ENCODE measurements at places on chromosomes 6 and 20.

DNA sequence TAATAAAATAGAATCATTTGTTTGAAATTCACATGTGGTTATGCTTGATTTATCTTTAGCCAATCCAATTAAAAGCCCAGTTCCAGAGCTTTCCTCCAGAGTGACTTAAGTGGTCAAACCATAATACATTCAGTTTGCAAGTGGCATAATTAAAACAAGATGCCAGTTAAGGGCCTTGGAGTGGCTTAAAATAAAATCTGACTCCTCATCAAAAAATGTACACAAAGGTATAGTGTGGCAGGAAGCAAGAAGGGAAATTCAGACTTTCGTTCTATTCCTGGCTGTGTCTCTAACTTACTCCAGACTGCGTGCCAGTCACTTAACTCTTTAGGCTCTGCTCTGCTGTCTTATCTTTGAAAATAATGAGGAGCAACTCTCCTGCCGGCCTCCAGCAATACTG, 251.3 kb upstream of the PRND start:
- DNase-seq, result no peak

DNA sequence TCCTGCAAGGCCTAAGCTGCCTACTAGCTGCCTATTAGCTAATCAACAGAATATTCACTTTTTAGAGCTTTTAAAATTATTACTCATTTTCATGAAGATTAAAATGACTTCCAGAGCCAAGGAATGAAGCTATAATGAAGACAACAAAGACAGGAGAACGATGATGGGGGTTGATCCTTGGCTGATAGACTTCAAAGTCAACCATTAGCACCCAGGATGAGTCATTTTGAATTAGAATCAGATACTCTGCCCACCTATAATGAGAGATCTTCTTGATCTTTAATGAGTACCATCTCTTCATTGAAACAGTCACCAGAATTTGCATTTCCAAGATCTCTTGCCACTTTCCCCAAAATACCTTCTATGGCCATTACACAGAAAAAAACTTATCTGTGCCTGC, 56.7 kb upstream of the CDYL start:
- no peak for DNase-seq

DNA sequence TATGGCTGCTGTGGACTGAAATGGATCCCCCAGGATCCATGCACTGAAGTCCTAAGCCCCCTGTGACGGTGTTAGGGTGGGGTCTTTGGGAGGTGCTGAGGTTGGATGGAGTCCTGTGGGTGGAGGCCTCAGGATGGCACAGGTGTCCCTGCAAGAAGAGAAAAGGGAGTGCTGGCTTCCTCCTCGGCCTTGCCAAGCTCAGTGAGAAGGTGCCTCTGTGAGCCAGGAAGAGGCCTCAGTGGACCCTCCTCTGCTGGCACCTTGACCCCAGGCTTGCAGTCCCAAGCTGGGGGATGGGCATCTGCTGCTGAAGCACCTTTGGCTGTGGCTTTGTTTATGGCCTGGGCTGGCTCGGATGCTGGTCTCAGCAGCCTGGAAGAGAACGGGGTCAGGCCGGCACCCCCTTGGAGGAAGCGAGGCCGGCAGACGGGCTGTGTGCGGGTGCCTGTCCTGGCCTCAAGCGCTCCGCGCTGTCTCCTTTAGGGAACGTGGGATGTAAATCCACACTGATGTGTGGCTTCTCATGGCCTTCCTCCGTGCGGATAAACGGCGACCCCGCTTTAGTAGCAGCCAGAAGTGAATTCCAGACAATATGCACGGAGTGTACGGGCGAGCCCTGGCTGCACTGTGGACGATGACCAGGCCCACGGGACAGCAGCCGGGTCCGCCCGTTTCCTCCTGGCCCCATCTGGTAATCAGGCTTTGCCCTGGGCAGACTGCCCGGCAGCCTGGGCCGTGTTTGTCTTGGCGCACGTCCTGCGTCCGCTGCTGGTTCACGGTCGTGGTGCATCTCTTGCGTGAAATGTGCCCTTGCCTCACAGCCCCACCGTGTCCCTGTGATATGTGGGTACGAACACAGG, 182.6 kb downstream of the ERMARD start:
- no peak for DNase-seq

- DNase-seq, result no peak
Observed at GRCh38 chr20:46270977-46271744, 37.1 kb downstream of the CDH22 start.

GRCh38 chr6:11628562-11628961, 91.0 kb downstream of the TMEM170B start:
- DNase-seq, result no peak

DNA sequence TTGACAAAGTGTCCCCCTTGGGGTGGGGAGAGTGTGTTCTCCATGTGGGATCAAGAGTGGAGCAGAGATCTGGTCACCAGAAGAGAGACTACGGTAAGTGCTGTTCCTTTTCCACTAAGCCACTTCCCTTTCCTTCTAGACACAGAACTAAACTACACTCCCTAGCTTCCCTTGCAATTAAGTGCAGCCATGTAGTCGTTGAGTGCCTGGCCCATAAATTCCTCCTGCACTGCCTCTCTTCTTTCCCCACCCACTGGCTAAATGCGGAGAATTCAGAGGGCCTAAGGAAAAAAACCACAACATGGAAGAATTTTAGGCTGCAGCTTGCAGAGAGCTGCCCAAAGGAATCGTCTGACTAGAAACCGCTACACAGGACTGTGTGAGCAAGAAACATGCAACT, 1.5 kb downstream of the WDR27 start:
- DNase-seq, result no peak

DNA sequence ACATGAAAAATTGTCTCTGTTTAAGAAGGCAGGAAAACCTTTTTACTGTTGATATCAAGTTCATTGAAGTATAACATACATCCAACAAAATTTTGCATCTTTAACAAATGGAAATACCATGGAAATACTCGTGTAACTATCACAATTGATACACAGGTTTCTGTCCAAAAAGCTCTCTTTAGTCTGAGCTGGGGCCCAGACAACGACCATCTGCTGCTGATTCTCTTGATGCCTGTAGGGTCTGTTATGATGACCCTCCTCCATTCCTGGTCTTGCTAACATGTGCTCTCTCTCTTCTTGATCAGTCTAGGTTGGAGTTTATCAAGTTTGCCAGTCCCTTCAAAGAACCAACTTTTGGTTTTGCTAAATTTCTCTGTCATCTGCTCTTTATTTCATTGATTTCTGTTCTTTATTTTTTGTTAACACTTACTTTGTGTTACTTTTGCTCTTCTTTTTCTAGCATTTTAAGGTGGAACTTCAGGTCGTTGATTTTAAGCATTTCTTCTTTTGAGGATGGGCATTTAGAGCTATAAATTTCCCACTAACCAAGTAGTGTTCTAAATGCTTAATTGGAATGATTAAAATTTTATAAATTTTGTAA, 116.8 kb downstream of the PSMB1 start:
- DNase-seq, result no peak

GRCh38 chr6:80029470-80029869, 25.0 kb downstream of the TTK start:
- DNase-seq, result no peak

DNA sequence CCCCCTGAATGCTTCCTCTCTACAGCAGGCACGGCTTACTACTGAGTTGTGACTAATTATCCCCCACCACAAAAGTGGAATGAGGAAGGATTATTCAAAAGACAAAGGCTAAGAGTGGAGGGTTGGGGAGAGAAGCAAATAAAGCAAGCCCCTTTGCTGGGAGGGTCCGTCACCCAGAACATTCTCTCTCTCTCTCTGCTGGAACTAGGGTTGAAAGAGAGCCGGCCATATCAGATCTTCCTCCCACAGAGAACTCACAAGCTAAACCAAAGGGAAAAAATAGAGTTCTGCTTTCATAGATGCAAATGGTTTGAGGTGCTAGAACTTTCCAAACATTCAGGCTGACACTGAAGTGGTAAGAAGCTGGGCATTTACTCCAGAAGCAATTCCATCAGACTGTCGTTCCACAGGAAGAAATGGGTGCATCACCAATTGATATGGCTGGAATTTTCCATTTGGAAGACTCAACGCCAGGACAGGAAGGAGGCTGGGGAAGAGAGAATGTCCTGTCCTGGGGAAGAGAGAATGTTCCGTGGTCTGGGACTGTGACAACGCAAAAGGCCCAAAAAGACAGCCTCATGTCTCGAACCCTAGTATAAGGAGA, 7.9 kb downstream of the ZMYND8 start:
- DNase-seq, result no peak

DNA sequence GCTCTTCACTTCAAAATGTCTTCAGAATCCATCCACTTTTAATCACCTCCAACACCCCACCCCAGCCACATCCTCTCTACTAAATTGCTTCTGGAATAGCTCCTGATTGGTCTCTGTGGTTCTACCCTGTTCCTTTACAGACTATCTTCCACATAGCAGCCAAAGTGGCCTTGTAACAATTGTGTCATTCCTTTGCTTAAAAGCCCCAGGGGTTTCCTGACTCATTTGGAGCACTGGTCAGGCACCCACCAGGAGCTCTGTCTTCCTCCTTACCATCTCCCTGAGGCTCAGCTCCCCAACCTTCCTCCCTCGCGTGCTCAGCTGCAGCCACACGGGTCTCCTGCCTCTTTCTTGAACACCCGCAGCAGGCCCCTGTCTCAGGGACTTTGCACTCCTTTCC, 126.8 kb downstream of the HIVEP1 start:
- DNase-seq, result no peak

GRCh38 chr6:12882761-12883290, 166.3 kb downstream of the PHACTR1 start:
- DNase-seq, result no peak

DNA sequence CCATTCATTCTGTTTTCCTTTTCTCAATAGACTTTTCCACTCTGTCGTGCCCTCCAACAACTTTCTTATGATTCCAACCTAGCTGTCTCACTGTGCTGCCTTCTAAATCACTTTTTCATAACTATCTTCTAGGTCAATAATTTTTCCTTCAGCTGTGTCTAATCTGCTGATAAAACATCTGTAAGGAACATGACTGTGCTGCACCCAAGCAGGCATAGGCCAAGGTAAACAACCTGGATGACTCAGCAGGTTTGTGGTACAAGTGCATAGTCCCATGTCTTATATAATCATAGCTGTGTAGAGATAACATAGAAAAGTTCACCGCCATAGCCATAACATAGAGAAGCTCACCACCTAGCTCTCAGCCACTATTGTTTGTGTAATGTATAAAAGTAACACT, 332.3 kb downstream of the PLCB1 start:
- DNase-seq, result no peak

GRCh38 chr20:3105256-3106137, 21.0 kb upstream of the AVP start:
- DNase-seq, result no peak

DNA sequence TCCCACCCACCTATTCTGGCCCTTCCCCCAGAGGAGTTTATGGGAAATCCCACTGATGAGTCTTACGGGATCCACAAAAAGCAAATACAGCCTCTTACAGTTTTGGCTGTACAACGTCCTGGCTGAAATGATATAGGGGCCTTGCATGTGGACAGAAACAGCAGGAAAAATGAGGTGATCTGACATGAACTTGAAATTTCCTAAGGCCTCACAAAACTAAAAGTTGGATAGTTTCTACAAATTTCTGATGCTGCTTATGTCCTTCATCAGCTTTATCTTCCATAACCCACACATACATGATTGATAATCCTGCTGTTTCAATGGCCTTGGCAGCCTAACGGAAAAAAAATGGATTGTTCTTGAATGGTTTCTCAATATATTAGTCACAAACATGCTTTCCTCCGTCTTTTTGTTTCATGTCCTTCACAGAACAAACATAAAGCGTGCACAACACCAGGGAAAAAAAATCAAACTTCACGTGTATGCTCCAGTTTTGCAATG, 118.8 kb downstream of the BMP5 start:
- DNase-seq, result no peak

DNA sequence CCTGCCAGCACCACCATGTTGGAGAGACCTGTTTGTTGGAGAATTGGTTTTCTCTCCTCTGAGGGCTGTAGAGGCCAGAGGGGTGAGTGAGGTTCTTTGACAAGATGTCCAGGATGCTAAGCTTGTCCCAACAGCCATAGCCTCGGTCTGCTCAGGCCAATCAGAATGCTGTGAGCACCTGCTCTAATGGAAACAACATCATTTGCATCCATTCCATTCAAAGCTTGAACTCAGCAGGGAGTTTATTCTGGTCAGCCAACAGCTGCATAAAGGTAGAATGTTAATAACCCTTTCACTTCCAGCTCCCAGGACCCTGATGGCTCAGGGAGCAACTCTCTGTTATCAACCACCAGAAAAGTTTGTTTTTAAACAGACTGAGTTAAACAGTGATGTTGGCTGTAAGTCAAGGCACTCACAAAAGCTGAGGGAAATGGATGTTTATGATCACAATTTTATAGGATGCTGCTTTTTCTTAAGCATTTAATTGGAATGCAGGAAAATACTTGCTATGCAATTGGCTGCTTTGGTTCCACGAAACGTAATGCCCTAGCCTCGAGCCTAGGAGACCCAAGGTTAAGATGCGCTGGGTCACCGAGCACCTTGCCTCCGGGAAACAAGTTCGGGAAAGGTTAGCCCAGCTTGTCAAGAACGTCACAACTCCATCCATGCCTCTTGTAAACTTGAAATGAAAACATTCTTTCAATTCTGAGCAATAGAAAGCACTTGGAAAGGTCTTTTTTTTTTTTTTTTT, 155.2 kb downstream of the NFATC2 start:
- DNase-seq, result no peak

- no peak for DNase-seq
Observed at GRCh38 chr20:18909254-18909653, 95.7 kb downstream of the SCP2D1 start.

GRCh38 chr6:14676064-14676463, 558.5 kb downstream of the CD83 start:
- DNase-seq, result no peak

DNA sequence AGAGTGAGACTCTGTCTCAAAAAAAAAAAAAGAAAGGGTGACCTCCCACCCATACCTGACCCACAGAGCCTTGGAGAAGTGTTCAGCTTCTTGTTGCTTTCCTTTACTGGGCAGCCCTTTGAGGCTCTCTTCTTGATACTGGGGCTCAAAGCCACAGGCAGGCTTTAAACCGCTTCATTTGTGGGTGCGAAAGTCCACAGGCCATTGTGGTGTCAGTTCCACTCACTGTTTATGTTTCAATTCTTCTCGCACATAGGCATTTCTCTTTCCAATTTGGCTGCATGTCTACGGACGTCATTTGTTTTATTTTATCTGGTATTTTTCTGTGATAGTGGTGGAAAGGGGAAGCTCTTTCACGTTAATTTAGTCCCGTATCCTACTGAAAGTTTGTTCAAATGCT, 34.6 kb downstream of the PPARD start:
- DNase-seq, result no peak

DNA sequence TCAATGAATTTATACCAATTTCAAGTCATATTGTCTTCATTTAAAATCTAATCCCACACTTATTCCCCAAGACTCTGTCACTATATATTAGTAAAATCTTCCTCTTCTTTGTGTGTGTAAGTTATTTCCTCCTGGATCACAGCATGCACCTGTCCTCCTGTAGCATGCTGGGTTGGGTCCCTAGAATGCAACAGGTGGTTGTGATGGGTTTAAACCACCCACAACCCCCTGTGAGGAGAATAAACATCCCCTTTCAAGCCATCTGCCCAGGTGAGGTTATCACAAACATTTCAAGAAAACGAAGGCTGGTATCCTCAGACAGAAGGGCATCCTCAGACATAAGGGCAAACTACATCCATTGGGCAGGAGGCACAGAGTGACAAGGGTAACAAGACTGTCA, 26.4 kb downstream of the DZANK1 start:
- DNase-seq, result no peak

All from activated CD8-positive, alpha-beta memory T cell treated with anti-CD3 and anti-CD28 coated beads for 4 hours (primary cell).